ENCODE measurements at places on chromosomes 3 and 15.

DNA sequence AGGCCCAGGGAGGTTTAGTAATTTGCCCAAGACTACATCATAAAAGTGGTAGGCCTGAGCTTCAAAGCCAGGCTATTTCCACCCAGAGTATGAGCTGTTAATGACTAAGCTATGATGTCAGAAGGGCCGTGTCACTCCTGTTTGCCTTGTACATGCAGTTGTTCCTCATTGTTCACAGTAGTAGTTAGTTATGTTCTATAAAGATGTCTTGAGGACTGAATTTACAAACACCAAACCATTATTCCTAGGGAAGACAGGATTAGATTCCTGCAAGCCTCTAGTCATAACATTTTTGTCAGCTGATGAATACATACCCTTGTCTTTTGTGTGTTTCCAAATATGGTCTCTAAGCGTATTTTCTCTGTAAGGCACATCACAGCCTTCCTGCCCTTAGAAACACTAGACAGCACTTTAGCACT lies 20.9 kb upstream of the LARS2 start:
- DNase-seq: no peak

DNA sequence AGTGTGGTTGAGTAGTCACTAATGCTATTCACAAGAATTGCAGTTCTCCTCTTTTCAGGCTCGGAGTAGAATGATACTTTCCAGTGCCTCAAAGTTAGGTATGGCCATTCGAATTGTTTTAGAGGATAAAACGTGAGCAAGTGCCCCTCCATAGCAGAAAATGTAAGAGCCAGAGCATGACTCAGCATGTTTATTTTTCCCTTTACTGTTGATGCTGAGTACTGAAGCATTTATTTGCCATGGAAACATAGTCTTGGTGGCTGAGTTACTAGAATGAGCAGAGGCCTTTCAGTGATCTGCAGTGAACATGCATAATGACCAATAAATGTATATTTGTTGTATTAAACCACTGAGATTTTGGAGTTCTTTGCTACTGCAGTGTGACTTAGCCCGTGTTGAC lies 540.6 kb downstream of the NLGN1 start:
- DNase-seq: no peak

DNA sequence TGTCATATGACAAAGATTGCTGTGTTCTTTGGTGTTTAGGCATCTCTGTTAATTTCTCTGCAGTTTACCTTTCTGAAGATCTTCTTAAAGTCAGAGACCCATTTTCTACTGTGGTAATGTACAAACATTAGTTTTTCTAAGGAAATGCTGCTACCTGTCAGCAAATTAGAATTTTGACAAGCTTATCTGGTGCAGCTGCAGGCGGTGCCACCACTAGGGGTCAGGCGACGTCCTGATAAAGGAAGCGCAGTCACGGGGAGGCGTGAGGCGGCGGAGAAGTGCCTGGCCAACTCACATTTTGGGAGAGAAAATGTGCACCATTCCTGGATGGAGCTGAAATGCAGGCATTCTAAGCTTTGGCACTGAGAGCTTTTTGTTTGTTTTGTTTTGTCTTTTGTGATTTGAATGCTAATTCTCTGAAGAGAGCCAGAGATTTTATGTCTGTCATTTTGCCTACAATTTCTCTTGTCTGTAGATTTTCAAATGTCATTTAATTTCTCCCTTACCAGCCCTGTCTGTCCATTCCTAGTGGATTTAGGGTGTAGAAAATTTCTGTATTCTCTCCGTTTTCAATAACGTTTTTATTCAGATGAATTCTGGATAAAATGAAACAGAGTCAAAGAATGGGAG lies 24.9 kb upstream of the SIAH2 start:
- DNase-seq: peak; percentile 75

- peak; percentile 75 for DNase-seq
Measured at GRCh38 chr15:28975766-28976179, 90.0 kb downstream of the APBA2 start.

DNA sequence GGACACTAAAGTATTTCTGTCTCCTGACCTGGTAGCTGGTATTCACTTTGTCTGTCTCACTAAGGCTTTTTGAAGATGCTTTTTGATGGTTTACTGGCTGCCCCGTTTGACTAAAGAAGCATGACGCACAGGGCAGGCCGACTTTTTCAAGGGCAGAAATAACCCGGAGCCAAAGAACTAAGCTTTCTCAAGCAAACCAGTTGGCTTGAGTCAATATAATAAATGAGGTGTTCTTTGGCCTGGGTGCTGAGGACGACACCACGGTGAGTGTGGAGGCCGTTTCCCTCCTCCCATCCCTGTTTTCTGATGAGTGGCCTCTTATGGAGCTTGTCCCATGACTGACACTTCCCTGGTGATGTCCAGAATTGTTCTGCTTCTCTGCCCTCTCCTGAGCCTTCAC lies 220.9 kb downstream of the ITPR1 start:
- no peak for DNase-seq

DNA sequence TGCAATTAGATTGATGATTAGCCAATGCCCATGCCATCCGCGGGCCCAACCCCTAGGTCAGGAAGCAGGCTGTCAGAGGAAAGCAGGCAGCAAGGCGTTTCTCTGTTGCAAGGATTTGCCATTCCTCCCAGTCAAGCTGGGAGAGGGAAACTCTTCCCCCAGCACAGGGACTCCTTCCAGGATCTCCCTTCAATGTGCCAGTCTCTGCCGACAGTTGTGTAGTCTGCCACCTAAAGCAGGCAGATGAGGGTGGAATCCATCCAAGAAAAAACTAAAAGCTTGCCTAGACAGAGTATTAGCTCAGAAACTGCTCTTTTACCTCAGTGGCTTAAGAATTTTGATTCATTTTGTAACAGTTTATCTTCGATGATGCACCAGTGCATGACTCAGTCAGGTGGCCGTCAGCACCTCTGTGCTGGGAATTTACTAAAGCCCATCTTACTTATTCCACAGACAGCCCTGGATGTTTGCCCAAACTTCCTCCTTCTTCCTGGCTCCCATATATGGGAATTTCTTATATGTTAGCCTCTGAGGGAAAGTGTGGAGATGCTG lies 501.5 kb upstream of the THBS1 start:
- no peak for DNase-seq

- DNase-seq: no peak
Measured at GRCh38 chr3:33057320-33058298, 39.3 kb downstream of the GLB1 start.

GRCh38 chr3:60657972-60658371 lies 593.3 kb downstream of the FHIT start:
- DNase-seq: no peak

Data from CD4-positive, alpha-beta T cell treated with Interleukin-10 for 1 hour (primary cell).